ENCODE measurements at places on chromosomes 3 and 15.
A peak's percentile ranks its signal among the peaks of the same experiment; 100 is the strongest.

GRCh38 chr3:128345196-128345595, 121.5 kb downstream of the DNAJB8 start:
- no peak for DNase-seq

DNA sequence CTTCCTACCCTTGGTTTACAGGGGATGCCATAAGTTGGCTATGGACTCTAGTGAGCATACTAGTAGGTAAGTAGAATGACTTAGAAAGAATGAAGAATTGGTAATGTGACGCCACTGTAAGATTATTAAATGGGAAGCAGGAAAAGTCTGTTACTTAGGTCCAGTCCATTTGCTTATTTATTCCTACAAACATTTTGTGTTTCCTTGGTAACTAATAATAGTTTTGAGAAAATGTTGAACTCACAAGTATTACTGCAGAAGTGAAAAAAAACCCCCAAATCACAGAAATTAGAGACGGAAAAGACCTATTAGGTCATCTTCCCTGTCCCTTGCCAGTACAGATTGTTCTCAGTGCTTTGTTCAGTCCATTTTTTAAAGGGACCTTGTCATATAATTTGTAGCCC, 63.5 kb downstream of the CMSS1 start:
- DNase-seq, result no peak

GRCh38 chr15:82768414-82769054, 37.3 kb downstream of the FSD2 start:
- DNase-seq, result no peak

DNA sequence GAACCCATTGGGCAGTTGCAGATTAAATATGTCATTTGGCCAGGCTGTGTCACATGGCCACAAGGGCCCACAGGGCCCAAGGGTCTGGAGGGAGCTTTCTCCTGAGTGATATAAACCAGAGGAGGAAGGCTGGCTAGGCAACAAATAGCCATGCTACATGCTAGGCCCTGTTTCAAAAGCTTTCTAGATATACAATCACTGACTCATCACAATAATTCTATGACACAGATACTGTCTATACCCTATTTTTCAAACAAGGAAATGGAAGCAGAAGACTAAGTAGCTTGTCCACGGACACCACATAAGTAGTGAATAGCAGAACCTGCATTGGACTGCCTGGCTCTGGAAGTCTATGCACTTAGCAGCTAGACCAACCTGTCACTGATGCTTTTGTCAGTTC, 625.4 kb downstream of the NTRK3 start:
- no peak for DNase-seq

DNA sequence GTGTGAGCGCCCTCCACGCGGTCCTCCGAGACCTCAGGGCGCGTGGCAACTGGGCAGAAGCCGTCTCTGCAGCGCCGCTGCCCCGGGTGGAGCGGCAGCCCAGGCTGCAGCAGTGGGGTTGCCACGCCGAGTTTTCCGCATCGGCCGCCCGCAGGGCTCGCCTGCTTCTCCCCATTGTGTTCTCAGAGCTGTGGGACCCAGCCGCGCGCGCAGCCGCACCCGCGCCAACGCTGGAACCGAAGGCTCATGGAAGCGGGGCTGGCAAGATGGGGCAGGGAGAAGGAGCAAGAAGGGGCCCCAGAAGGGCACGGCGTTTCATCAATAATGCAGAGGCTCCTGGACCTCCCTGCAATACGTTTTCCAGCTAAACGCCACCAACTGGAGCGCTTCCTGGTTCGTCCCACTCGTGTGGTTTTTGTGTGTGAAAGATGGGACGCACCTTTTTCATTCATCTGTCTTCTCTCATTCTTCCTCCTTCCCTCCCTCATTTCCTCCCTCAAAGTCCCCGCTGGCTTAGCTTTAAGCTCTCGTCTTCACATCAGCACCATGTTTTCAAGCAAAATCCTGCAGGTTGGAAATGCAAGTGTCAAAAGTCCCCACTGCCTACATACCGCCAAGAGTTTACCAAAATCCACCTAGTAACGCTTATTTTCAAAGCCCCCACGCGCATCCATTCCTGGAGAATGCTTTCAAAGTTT, 1.2 kb downstream of the ROBO1 start:
- DNase-seq, result peak; percentile 43

DNA sequence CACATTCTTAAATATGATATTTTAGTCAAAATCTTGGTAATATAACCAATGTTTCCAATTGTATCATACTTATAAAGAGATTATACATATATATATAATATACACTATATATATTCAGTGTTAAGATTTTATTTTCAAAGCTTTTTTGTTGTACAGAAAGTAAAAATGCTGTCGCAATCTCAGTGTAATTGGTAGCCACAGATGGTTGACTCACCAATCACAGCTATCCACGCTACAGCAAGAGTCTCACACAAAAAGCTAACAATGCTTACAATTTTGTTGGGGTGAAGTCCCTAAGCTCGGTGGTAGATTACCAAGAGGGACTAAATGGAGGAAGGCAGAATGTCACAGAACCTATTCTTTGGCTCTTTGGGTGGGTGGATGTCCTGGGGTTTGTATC, 16.9 kb upstream of the CFAP161 start:
- no peak for DNase-seq

Data from spinal cord (tissue), 10 donors.